Esophagus muscularis mucosa (tissue), 4 donors: ENCODE measurements at places on chromosomes 13 and 19. TPM values are rescaled to one million over a fixed set of nuclear protein-coding genes. Genes with fewer than 3 reads are reported as not detected.
A peak's percentile ranks its signal among the peaks of the same experiment; 100 is the strongest.

- H3K27ac ChIP-seq, result no peak overlapping the region
- H3K4me3 ChIP-seq, result no peak overlapping the region
- no peaks in the 10 kb centered on the region for H3K27me3 ChIP-seq
- no peak for DNase-seq
- no peaks in the 10 kb centered on the region for H3K36me3 ChIP-seq
Measured at GRCh38 chr13:109425821-109426689, 360.3 kb downstream of the IRS2 start.

GRCh38 chr19:31535691-31536460 lies 186.6 kb upstream of the TSHZ3 start:
- H3K4me1 ChIP-seq, result no peaks in the 10 kb centered on the region
- H3K36me3 ChIP-seq, result no peaks in the 10 kb centered on the region
- H3K4me3 ChIP-seq, result no peak overlapping the region
- H3K27ac ChIP-seq, result no peak overlapping the region
- no peaks in the 10 kb centered on the region for H3K27me3 ChIP-seq

DNA sequence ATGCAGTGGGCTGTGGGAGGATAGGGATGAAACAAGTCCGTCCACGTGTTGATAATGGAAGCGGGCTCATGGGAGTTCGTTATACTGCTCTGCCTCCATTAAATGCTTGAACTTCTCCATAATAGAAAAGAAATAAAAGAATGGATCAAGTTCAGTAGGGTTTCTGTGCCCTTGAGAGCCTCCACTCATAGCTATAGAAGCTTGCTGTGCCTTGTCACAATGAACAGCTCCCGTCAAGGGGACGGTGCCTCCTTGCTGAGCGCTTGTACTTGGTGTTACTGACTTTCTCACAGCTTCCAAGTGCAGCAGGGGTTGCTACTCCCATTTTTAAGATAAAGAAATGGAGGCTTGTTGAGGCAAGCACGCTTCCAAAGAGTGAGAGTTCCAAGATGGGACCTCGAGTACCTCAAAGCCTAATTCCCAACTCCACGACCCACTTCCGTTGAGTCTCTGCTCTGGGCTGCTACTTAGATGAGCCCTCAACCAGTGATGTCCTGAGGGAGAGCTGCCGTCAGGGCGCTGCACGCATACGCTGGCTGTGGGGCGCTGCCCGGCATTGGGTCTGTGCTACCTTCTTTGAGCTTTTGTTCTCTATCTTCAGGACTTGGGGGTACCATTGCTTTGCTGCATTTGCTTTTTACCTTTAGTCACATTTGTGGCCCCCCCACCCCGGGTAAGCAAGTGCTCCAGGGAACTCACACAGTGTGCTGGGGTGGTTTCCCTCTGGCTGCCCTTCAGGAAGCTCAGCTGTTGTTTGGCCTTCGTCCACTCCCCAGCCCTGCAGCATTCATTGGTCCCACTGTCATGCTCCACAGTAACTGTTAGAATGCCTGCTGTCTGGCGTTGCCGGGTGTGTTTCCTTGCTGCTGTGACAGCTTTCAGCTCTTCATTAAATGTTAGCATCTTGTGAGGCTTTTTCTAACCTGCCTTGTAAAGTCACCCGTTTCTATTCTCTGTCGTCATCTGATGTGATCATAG lies 9.5 kb downstream of the SNRNP70 start:
- peaks cover 71% of the 10 kb centered on the region for H3K36me3 ChIP-seq
- peaks cover 38% of the 10 kb centered on the region for H3K4me1 ChIP-seq
- no peak for DNase-seq
- H3K4me3 ChIP-seq, result no peak overlapping the region

- H3K27me3 ChIP-seq, result no peaks in the 10 kb centered on the region
- no peak overlapping the region for H3K27ac ChIP-seq
- no peak overlapping the region for H3K4me3 ChIP-seq
- H3K4me1 ChIP-seq, result no peaks in the 10 kb centered on the region
- no peak for DNase-seq
Measured at GRCh38 chr19:5172859-5173630, 167.6 kb downstream of the PTPRS start.

GRCh38 chr13:66536746-66537145 lies 693.4 kb downstream of the PCDH9 start:
- no peaks in the 10 kb centered on the region for H3K36me3 ChIP-seq
- no peak overlapping the region for H3K27ac ChIP-seq
- no peak overlapping the region for H3K4me3 ChIP-seq
- H3K4me1 ChIP-seq, result no peaks in the 10 kb centered on the region
- no peaks in the 10 kb centered on the region for H3K27me3 ChIP-seq

DNA sequence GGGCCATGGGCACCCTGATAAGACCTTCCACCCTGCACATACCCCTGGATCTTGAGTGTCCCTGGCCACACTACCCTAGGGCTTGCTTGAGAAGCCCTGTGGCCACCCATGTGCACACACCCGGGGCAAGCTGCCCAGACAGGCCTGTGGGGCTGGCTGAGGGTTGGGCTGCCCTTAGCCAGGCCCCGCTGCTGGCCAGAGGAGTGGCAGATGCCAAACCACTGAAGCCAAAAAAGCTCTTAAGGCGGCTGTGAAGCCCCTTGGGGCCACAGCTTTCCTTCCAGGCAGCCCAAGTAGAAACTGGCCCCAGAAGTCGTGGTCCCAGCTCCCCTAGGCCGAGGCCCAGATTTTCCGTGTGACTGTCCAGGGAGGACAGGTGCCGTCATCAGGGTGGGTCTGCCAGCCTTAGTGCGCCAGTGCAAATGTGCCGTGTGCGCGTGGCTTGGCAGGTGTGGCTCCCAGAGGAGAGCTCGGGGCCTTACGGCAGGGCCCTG lies 14.8 kb downstream of the CEBPG start:
- no peak overlapping the region for H3K4me3 ChIP-seq
- peak overlapping the region; percentile 63 for H3K27ac ChIP-seq
- no peak for DNase-seq
- H3K4me1 ChIP-seq, result peaks cover 60% of the 10 kb centered on the region
- H3K36me3 ChIP-seq, result peaks cover 12% of the 10 kb centered on the region

DNA sequence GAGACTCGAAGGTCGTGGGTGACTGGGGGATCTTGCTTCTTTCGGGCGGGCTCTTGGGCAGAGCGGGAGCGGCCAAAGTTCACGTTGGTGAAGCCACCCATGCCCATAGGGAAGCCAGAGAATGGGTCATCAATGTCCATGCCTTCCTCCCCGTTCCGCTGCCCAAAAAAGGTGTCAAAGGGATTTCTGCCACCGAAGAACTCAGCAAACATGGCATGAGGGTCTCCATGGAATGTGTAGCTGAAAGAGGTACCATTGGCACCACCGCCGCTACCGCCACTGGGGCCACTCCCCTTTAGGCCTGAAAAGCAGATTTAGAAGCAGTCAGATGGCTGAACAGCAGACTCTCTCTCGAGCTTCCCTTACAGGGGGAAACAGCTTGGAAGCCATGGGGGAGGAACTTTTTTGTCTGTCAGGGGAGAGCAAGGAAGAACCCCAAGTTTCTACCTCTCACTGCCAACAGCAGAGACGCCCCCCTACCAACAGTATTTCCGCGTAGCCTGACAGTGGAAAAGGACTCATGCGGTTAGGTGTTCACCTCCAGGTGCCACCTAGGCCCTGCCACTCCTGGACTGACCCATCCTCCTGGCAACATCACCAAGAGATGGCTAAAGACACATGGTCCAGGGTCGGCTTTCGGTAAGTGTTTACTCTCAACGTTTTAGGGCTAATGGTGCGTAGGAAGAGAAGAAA lies 1.3 kb downstream of the DNAJB1 start:
- peak overlapping the region; percentile 100 for H3K27ac ChIP-seq
- DNase-seq, result no peak
- H3K4me1 ChIP-seq, result peaks cover 49% of the 10 kb centered on the region
- H3K27me3 ChIP-seq, result no peaks in the 10 kb centered on the region
- H3K4me3 ChIP-seq, result peak overlapping the region; percentile 80
- peaks cover 28% of the 10 kb centered on the region for H3K36me3 ChIP-seq

DNA sequence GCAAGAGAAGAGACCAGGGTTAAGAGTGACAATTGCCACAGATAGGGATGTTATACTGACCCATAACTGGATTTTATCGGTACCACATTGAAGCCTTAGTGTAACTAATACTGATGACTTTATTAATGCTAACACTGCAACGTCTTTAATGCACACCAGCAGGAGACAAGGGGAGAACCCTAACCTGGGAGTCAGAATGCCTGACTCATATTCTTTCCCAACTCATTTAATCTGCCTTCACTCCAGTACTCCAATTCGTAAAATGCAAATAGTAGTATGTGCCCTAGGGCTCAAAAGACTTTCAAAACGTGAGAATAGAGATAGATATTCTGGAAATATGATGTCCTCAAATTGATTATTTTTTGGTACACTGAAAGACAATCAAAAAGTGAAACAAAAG lies 62.4 kb downstream of the GPC6 start:
- no peak overlapping the region for H3K27ac ChIP-seq
- H3K4me1 ChIP-seq, result no peaks in the 10 kb centered on the region

DNA sequence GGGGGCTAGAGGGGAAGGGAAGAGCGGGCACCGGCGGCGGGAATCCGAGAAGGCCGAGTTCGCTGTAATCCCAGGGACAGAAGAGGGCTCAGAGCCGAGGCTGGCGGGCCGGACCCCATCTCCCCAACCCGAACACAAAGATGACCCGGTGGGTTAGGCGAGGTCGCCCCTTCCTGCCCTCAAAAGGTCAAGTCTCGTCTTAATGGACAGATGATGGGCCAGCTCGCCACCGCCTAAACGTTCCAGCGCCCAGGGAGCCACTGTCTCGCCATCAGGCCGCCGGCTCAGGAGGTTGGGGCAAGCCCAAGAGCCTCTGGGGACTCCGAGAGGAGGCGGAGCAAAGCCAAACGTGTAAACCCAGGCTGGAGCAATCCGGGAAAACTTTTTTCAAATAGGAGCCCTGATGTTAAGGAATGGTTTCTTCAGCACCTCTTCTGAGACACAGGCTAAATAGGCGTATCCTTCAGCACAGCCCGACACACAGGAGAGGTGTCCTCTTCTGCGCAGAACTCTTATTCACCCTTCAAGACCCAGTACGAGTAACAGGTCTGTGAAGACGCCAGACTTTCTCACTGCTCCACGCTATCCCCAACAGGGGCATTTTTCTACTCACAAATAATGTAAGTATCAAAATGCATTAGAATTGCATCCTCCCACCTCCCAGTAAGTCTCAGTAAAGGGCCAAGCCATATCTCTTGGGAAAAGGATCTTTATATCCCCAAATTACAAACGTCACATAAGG lies 6.3 kb upstream of the POU4F1 start:
- H3K27ac ChIP-seq, result no peak overlapping the region
- no peak for DNase-seq
- no peaks in the 10 kb centered on the region for H3K27me3 ChIP-seq
- H3K36me3 ChIP-seq, result peaks cover 7% of the 10 kb centered on the region
- H3K4me1 ChIP-seq, result peaks cover 25% of the 10 kb centered on the region

GRCh38 chr13:19089315-19089714 lies 92.3 kb downstream of the TUBA3C start:
- no peak overlapping the region for H3K4me3 ChIP-seq
- H3K36me3 ChIP-seq, result no peaks in the 10 kb centered on the region
- no peak for DNase-seq
- H3K27ac ChIP-seq, result no peak overlapping the region
- no peaks in the 10 kb centered on the region for H3K4me1 ChIP-seq

- no peak overlapping the region for H3K27ac ChIP-seq
- H3K4me1 ChIP-seq, result peaks cover 56% of the 10 kb centered on the region
- DNase-seq, result no peak
Measured at GRCh38 chr13:108225440-108225839, 7.2 kb downstream of the ABHD13 start.

DNA sequence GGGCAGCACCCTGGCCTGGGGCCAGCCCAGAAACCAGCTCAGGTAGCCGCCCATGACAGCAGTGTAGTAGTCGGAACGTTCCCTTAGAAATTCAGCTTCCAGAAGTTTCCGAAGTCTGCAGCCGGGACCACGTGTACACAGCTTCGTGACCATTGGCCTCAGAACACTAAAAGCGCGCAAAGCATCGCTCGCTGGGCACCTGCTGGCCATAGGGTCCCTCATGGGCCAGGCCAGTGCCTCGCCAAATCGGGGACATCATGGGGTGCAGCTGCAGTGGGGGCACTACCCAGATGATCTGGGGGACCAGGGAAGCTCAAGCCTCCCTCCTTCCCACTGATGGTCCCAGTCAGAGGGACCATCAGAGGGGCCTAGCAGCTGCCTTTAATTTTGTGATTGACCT lies 384.5 kb downstream of the MTUS2 start:
- no peaks in the 10 kb centered on the region for H3K4me1 ChIP-seq
- no peak for DNase-seq
- no peaks in the 10 kb centered on the region for H3K36me3 ChIP-seq
- H3K27ac ChIP-seq, result no peak overlapping the region

Gene FFAR1
- total RNA-seq, result not detected

Gene MYO1F
- 7.5 TPM for total RNA-seq

Gene PRTN3
- not detected for total RNA-seq
